ENCODE measurements at places on chromosomes 13 and 19.

DNA sequence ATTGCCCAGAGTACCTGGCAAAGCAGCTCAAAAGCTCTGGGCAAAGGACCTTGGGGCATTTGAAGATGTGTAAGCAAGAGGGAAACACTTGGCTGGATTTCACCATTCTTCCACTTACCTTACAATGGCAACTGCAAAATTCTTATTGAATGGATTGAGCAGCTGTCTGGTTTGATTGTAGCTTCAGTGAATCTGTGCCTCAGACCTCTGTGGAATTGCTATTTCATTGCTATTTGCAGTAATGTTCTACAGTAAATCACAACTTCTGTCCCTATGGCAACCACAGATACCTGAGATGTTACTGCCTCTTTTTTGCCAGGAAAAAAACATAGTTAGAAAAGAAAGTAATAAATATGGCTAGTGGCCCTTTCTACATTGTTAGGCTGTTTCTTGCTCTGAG is 519.5 kb downstream of the SUCLA2 start:
- no peak for DNase-seq

DNA sequence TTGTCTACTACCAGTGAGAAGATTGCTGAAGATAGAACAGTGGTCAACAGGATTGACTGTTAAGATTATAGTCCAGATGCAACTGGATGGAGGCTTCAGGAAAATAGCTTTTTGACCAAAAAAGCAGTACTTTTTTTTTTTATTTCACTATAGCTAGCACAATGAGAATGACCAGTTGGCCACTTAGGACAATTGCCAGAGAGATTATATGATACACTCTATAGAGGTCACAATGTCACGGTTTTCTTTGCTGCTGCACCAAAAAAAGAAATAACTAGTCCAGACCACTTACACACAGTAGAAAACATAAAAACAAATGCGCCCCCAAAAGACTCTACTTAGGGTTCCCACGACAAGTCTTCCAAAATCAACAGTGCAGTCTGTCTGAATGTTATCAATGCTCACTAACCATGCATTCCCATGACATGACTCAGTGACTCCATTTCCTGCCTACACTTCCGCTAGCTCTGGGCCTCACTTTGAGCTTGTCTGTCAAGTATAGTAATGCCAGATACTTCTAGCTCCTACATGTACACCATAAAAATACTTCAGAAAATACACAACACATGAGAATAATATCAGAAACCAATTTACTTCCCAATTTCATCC is 209.1 kb upstream of the STARD13 start:
- peak; percentile 52 for DNase-seq

GRCh38 chr13:30697177-30697953 is 38.0 kb upstream of the ALOX5AP start:
- DNase-seq, result no peak

DNA sequence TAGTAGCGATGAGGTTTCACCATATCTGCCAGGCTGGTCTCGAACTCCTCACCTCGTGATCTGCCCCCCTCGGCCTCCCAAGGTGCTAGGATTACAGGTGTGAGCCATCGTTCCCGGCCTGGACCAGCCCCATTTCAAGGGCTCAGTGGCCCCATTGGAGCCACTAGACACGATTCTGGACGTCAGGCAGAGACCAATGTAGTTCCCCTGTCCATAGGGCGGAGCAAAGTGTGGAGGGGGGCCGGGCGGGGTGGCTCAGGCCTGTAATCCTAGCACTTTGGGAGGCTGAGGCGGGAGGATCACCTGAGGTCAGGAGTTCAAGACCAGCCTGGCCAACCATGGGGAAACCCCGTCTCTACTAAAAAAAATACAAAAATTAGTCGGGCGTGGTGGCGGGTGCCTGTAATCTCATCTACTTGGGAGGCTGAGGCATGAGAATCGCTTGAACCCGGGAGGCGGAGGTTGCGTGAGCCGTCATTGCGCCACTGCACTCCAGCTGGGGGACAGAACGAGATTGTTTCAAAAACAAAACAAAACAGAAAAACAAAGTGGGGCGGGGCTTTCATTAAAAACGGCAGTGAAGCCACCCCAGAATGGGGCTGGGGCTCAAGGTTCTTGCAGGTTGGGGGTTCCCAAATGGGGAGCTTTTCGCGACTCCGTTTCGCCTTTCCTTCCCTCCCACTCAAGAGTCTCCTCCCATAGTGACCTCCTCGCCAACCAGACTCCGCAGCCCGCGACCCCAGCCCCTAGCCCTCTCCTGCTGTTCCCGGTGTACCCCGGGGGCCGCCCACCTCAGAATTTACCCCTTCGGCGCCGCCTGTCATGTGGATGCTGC is 758 bp upstream of the TECR start:
- DNase-seq, result no peak

GRCh38 chr13:66362485-66362884 is 867.7 kb downstream of the PCDH9 start:
- no peak for DNase-seq

- no peak for DNase-seq
These were observed 107.4 kb upstream of the SLC7A1 start for GRCh38 chr13:29702912-29703351.

All from endothelial cell (in vitro differentiated cells).